ENCODE measurements at places on chromosomes 7 and 10.

GRCh38 chr10:14014423-14014822 is 316.3 kb downstream of the FRMD4A start:
- DNase-seq = no peak

DNA sequence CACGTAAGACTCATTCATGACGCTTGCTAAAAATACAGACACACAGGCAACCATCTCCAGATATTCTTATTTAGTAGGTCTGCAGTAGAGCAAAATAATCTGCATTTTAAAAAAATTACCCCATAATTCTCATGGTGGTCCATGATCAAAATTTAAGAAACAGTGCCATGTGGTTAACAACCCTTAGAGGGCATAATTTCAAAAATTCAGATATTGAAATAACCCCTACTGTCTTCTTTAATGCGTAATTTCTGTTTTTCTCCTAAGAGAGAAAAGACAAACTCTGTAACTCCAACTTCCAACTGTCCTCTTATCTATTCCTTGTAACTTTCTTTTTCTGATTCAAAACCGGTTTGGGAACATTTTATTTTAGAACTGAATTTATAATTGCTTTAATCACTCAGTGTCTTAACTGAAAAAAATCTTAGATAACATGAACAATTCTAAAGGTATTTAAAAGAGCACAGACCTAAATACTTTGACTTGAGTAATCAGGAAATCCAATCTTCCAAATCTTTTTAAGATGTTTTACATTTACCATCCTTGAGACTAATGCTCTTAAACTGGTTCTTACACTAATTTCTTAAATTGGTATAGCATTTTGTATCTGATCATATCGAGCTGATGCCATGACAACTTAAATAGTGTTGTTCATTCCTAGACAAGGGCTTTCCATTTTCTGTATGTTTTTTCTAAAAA is 148.0 kb downstream of the GALNT11 start:
- no peak for DNase-seq

- DNase-seq = no peak
These were observed 72.0 kb downstream of the MICALL2 start for GRCh38 chr7:1387261-1387660.

GRCh38 chr10:95415621-95416031 is 124.8 kb upstream of the PDLIM1 start:
- DNase-seq = peak; percentile 53

- DNase-seq = no peak
These were observed 222.5 kb downstream of the ARHGAP21 start for GRCh38 chr10:24501056-24501711.

DNA sequence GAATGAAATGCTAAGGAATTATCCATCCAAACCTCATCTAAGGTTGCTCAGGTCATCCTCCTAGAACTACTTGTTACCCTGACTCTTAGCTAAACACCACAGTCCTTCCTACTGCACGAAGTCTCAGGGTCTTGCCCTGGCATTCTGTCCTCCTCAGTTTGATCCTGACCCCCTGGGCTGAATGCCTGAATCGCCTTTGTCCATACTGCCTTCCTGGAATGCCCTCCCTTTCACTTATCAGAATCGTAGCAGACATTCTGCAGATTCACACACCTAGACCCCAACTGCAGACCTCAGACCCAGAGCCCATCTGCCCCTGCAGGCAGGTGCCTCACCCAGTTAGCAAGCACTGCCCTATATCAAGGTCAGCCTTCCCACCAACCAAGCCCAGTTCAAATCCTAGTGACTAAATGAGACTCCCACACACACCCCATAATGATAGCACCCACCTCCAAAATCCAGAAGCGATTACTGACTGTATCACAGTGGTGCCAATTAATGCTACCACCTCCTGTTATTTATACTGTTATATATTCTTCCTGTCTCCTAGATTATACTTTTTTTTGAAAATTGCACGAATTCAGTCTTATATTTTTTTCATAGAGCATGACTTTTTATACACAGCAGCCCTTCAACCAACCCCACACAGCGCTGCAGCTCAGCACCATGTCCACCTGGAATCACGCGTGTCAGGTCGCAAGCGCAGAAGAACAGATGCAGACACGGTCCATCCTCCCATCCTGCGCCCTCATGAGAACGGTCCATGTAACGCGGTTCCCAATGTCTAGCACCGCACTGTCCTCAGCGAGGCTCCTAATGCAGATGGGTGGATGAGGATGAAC is 3.7 kb downstream of the PARD3 start:
- DNase-seq = no peak

GRCh38 chr7:8592167-8592566 is 158.8 kb downstream of the NXPH1 start:
- no peak for DNase-seq

DNA sequence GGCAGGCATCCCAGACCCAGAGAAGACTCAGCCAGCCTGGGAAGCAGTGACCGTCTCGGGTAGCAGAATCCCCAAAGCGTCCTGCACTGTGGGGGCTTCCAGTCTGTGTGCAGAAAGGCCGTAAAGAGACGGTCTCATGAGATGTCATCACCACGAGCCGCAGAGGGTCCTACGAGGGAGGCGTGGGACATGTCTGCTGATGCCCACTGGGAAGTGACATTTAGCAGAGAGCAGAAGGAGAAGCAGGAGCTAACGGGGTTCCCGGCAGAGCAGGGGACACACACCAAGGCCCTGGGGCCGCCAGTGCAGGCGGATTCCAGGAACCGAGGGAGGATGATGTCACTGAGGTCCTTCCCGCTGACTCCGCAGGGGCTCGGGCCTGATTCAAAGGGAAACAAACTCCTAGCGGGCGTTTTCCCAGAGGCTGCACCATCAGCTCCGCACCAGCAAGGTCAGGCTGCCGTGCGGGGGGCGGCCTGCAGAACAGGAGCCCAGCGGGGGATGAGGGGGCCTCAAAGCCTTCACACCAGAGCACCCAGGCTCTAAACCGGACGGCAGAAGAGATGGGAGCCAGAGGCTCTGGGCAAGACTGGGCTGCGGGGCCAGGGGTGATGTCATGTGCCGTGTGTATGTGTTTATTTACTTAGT is 85.4 kb upstream of the PDGFA start:
- DNase-seq = no peak

DNA sequence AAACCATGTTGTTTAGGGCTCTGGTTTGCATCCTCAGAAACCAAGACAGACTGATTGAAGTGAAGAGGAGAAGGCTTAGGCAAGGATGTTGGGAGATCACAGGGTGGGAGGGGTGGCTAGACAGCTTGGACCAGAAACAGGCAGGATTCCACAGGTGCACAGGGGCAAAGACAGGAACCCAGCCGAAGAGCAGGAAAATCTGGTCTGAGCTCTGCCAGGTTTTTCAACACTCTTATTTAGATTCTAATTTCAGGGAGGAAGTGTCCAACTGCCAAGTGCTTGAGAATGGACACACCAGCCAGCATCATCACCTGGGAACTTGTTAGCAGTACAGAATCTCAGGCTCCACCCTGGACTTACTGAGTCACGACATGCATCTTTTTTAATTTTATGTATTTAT is 93.8 kb downstream of the MARCHF5 start:
- DNase-seq = no peak

DNA sequence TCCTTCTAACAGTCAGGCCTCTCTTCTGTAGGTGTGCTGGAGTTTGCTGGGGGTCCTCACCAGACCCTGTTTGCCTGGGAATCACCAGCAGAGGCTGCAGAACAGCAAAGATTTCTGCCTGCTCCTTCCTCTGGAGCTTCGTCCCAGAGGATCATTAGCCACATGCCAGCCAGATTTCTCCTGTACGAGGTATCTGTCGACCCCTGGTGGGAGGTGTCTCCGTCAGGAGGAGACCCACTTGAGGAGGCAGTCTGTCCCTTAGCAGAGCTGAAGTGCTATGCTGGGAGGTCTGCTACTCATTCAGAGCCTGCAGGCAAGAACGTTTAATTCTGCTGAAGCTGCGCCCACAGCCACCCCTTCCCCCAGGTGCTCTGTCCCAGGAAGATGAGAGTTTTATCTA is 611.1 kb upstream of the COBL start:
- DNase-seq = no peak

DNA sequence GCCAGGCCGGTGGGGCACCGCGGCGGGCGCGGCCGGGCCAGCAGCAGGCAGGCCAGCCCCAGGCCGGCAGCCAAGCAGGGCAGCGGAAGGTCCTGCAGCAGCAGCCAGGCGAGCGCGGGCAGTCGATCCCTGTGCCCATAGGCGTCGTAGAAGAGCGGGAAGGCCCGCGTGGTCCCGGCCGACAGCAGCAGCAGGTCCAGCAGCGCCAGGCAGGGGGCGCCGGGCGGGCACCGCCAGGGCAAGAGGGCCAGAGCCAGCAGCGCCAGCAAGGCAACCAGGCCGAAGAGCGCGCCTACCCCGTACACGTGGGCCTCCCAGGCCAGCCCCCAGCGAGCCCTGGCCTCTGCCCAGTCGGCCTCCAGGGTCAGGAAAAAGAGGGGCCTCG is 8.4 kb upstream of the RBM28 start:
- DNase-seq = no peak

GRCh38 chr10:22454634-22455033 is 109.3 kb downstream of the SPAG6 start:
- DNase-seq = no peak

GRCh38 chr7:5320802-5321396 is 38.2 kb downstream of the SLC29A4 start:
- DNase-seq = no peak

DNA sequence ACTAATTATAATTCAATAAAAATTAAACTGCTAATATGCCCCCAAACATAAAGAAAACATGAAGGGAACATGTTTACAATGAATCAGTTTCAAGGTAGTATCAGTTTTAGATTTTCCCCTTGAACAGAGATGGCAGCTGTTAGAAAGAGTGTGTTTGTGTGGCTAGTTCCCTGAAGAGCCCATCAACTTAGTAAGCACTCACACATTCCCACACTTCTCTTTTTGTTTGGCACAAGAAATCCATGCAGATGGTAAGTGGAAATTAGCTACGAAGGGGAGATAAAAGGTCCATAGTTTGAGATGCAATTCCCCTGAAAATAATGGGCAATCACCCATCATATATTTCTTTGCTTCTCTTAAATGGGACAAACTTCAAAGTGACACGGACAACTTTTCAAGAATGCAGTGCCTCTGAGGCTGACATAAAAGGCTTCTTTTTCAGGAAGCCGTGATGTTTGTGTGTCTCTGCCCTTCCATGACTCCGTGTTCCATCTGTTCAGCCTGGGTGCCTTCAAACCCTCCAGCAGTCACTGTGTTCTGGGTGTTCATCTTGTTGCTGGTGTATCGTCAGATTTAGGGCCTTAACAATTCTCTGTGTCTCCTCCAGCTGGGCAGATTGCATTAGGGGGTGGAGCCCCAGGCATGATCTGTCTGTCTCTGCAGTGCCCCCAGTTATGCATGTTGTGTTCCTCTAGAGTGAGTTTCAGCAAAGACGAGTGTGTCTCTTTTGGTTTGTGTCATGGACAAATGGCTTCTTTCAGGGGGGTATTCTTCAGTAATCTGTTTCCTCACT is 259.5 kb upstream of the NPY start:
- no peak for DNase-seq

GRCh38 chr7:8143151-8143874 is 118.7 kb downstream of the ICA1 start:
- DNase-seq = no peak

GRCh38 chr10:35696392-35697287 is 54.5 kb upstream of the FZD8 start:
- DNase-seq = no peak

DNA sequence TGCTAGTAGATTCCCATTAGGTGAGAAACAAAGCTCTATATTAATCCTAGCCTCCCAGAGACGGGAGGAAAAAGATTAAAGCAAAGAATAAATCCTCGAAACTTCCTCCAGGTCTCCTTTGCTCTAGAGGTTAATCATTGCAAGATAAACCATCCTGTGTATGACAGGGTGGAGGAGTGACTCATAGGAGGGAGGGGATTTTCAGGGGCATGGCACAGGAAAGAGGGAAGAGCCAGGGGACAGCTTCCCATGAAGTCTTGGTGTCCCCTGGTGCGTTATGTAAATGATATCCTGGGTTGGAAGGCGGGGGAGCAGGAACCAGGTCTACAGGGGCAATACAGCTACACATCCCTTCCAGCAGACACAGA is 780 bp downstream of the CYP3A5 start:
- no peak for DNase-seq

GRCh38 chr10:116960066-116960776 is 44.8 kb downstream of the SHTN1 start:
- DNase-seq = no peak

DNA sequence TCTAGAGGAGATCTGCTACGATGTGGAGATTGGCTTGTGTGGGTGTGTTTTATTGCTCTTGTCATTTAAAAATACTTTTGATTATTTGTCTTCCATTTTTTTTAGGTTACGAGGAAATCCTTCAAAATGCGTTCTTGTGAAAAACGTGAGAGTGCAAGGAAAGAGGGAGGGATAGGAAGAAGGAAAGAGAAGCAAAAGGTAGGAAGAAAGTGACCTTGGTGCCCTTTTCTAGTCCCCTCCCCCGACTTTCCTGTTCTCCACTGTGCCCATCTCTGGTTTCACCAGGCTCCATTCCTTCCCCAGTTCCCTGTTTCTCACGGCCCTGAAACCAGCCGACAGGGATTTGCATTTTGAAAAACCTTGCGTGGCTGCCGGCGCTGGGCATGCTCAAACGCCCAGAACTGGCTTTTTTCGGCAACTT is 506 bp upstream of the GNAI1 start:
- DNase-seq = peak; percentile 74

GRCh38 chr7:27210441-27211083 is 10.7 kb upstream of the HOXA13 start:
- DNase-seq = peak; percentile 20

DNA sequence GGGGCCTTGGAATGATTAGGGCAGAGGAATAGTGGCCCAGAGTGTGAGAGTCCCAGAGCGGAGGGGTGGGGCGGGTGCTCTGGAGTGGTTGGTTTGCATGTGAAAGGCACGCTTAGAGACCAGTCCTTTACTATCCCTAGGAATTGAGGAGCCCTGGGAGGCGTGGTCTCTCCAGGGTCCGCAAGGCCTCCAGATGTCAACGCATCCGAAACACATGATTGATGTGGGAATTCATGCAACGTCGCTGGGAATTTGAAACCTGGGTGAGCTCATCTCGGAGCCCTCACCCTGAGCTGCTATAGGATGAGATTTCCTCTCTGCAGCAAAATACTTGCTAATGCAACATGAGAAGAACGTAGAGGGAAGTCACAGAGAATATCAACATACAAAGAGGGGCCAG is 51.2 kb downstream of the NPTX2 start:
- no peak for DNase-seq

- no peak for DNase-seq
These were observed 81.1 kb upstream of the PRKG1 start for GRCh38 chr10:50992972-50993766.

DNA sequence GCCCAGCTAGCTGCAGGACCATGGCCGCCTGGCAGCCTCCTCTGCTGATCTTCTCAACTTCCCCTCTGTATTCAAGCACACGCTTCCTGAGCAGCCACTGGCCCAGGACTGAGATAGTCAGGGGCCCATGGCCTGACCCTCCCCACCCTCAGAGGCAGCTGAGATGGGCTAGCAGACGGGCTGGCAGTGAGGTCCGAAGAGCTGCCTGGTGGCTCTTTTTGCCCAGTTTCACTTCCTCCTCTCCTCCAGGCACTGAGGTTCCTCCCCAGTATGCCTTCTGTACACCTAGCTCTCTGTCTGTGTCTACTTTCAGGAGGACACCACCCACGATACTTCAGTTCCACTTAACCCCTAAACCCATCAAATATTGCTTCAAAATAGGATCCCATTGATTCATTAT is 395.6 kb downstream of the TNS3 start:
- no peak for DNase-seq
